ENCODE measurements at places on chromosomes 2 and 18.

DNA sequence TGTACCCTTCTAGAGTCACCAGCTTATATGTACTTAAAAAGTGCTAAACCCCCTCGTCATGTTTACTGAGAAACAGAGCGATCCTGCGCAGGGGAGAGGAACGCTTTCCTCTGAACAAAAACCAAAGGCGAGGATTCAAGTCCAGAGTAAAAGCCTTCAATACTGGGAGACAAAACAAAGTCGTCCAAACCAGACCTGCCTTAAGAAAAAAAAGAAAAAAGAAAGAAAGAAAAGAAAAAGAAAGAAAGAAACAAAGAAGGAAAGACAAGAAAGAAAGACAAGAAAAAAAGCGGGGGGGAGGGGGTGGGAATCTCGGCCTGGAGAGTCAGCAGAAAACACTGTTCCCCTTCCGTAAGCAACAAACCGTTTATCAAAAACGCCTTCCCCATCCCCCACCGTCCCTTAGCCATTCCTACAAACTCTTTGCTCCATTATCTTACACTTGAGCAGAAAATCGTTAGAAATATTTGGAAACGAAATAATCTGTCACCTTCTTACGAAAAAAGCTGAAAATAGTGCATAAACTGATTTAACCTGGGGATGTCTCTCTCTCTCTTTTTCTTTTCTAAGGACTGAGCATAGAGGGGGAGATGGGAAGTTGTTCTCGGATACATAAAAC, 3.3 kb downstream of the PTGR3 start:
- DNase-seq = peak; percentile 91

DNA sequence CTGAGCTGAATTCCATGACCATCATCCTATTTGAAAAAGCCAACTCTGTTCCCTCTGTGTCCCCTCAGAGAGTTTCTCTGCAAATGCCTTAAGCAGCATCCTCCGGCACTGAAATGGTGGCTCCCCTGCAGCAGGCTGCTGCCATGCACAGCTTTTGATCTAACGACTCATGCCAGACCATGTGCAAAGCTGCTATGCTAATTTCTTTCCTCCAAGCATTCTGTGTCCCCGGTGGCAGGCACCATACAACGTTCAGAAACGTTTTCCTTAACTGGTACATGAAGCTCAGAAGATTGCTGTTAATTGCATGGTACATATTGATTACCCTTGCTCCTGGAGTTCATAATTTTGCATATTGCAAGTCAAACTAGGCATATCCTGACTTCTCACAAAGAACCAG, 336.8 kb downstream of the RBM43 start:
- DNase-seq = no peak

DNA sequence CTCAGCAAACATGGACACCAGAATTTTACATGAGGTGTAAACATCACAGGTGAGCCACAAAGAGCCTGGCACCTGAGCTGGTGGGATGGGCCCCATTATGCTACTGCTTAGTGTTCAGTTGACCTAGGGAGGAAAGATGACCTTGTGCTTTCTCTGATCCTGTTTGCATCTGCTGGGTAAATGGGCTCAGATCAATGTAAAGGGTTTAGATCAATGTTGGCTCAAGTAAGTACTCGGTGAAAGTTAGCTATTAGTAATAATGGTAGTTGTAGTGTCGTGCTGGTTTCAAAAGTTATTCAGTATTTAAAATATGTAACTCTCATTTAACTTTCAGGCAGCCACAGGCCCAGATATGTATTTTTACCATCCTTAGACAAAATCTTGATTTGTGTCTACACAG, 19.8 kb downstream of the ABHD3 start:
- DNase-seq = no peak

- no peak for DNase-seq
Observed at GRCh38 chr2:160225722-160226121, 25.6 kb upstream of the ITGB6 start.

GRCh38 chr2:151021747-151022452, 239.8 kb downstream of the RBM43 start:
- DNase-seq = no peak

- peak; percentile 80 for DNase-seq
Observed at GRCh38 chr2:152025678-152026287, 73.1 kb downstream of the CACNB4 start.

DNA sequence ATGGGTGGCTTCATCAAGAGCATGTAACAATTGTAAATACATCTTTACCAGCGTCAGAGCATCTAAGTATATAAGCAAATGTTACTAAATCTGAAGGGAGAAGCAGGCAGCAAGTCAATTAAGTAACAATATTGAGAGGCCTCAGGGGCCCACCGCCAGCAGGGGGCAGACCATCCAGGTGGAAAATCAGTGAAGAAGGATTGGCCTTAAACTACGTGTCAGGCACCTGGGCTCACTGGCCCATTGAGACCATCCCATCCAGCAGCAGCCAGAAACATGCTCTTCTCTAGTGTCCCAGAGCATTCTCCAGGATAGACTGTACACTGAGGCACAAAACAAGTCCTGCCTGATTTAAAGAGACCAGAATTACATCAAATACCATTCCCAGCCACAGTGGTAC, 96.2 kb upstream of the SNTG2 start:
- no peak for DNase-seq

- DNase-seq = no peak
Observed at GRCh38 chr2:114919985-114920384, 477.5 kb downstream of the DPP10 start.

GRCh38 chr2:234979204-234980167, 27.7 kb downstream of the SH3BP4 start:
- DNase-seq = no peak

DNA sequence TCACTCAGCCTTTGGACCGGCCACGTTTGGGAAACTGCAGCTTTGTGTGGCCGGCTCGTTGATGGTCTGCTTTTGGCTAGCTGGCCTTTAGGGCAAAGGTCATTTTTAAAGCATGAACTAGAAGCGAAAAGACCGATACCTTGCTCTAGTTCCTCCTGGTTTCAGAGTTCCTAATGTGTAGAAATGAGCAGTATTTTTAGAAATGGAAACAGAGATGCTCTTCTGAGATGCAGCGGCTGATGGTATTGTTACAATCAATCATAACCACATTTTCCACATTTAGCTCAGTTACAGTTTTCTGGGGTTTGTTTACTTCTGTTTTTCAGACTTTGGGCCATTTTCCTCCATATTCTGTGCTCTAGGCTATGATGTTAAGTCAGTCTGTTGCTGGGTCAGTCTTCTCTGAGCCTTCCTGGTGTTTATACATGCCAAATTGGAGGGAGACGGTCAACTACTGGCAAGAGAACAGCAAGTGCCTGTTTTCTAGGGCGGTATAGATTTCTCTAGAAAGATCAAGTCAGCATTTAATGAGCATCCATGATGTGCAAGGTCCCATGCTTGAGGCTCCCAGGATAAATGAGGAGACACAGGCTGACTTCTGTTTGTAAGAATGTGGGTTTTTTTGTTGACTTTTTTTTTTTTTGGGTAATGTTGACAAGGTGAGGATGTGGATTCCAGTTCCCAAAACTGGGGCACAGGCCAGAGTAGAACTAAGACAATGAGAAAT, 28.0 kb downstream of the RNF144A start:
- no peak for DNase-seq

DNA sequence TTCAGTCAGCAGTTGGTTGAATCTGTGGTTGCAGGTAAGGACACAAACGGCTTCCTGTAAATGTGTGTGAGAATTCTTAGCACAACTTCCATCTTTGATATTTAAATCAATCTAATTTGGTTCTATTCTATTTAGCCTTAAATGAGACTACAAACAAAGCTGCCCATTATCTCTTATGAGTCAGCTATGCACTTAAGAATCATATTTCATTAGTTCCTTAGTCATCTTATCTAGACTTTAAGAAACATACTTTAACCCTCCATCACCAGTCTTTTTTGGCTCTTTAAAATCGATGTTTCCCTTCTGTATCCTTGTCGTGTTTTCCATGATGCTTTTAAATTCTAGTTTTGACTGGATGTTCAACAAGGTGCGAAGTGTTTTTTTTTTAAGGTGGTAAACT, 114.4 kb upstream of the TMEM200C start:
- DNase-seq = no peak

- no peak for DNase-seq
Observed at GRCh38 chr2:62883629-62884028, 167.0 kb upstream of the OTX1 start.

- no peak for DNase-seq
Observed at GRCh38 chr2:237091779-237092436, 6.2 kb downstream of the COPS8 start.

- DNase-seq = no peak
Observed at GRCh38 chr2:100200985-100201384, 58.6 kb upstream of the AFF3 start.

- DNase-seq = no peak
Observed at GRCh38 chr18:47036927-47037578, 1.6 kb upstream of the ELOA2 start.

DNA sequence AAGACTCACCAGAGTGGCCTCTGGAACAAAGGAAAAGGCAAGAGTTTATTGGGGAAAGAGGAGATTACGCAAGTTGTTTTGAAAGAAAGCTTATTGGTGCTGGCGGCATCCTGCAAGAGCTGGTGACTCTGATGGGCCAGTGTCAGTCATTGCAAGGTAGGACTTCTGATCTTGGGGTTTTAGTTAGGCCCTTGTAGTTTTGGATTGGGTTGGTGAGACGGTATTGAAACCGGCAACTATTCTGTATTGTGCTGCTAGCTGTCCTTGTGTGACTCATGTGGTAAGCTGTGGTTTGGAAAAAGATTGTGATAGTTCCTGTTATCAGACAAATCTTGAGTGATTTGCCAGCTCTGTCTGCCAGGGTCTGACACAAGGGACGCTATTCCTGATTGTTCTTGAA, 159.1 kb upstream of the PIEZO2 start:
- DNase-seq = no peak

GRCh38 chr2:32652555-32653209, 24.8 kb downstream of the TTC27 start:
- DNase-seq = no peak

GRCh38 chr2:200306931-200307723, 634 bp downstream of the SPATS2L start:
- DNase-seq = peak; percentile 50

DNA sequence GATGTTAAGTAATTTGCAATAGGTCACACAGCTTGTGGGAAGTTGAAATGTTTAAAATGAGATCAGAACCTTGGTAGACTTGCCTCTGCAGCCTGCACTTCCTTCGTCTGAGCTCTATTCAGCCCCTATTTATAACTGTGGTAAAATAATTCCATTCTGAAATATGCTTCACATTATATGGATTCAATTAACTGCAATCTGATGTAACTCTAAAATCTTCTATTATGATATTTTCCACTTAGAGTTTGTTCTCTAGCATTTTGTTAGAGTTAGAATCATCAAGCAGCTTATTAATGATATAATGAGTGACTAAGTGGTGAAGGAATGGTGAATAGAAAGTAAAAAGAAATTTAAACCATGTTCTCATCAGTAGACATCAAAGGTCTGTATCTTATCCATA, 139.6 kb upstream of the ARHGAP28 start:
- no peak for DNase-seq

- DNase-seq = no peak
Observed at GRCh38 chr2:141928476-141928875, 202.3 kb downstream of the LRP1B start.

DNA sequence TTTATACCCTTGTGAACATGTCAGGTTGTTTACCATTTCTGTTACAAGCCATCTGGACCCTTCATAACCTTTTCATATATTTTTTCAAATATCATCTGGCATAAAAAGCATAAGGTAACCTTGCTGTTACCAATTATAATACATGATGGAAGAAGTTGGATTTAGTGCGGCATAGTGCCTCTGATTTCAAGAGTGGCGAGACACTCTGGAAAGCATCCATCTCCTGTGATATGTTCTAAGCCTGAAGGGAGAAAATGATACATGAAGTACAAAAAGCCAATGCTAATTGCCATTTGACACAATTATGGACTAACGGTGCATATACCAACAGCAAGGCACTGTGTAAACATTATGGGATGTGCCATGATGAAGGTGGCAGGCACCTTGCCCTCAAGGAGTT, 75.1 kb downstream of the DCC start:
- DNase-seq = no peak

GRCh38 chr18:3832025-3832638, 382.2 kb downstream of the TGIF1 start:
- no peak for DNase-seq

GRCh38 chr2:44362207-44363015, 664 bp downstream of the CAMKMT start:
- peak; percentile 50 for DNase-seq

DNA sequence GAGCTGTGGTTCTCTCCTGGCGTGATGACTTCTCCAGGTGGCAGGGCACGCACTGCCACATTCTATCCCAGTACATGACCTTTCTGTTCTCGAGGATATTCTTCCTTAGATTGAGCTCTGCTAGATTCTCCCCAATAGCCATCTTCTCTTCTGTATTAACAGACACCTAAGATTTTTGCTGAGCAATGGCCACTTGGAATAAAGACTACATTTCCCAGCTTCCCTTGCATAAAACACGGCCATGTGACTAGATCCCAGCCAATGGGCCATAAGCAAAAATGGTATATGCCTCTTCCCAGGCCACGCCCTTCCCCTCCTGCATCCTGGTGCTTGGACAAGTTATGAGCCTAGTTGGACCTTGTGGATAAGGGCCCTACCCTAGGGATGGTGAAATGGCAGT, 82.1 kb downstream of the EIF2AK3 start:
- no peak for DNase-seq

DNA sequence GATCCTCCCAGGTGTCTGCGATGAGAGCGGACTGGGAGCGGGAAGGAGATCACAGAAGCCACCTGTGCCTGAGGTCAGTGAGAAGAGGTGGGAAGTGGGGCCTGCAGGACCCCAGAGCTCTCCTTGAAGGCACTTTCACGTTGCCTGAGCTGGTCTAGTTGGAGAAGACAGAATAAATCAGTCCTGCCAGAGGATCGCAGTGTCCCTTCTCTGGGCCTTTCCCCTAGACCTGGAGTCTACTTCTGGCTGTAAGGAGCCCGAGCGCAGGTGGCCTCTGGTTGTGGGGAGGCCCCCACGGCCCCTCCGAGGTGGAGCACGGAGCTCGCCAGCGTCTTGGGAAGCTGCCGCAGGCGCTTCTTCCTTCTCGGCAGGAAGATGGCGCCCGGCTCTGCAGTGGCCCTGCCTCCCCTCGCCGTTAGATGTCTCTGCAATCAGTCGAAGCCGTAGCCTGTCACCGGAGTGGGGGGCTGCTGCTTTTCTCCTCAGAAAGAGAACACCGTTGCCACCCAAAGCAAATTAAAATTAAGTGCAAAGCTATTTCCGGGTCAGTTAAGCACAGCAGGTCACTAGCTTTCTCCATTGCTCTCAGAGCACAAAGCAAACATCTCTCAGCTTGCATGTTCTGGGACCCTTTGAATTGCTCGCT, 212.0 kb upstream of the MYT1L start:
- DNase-seq = peak; percentile 36
